GM23338 (cell line): ENCODE measurements at places on chromosomes 5 and 9.

DNA sequence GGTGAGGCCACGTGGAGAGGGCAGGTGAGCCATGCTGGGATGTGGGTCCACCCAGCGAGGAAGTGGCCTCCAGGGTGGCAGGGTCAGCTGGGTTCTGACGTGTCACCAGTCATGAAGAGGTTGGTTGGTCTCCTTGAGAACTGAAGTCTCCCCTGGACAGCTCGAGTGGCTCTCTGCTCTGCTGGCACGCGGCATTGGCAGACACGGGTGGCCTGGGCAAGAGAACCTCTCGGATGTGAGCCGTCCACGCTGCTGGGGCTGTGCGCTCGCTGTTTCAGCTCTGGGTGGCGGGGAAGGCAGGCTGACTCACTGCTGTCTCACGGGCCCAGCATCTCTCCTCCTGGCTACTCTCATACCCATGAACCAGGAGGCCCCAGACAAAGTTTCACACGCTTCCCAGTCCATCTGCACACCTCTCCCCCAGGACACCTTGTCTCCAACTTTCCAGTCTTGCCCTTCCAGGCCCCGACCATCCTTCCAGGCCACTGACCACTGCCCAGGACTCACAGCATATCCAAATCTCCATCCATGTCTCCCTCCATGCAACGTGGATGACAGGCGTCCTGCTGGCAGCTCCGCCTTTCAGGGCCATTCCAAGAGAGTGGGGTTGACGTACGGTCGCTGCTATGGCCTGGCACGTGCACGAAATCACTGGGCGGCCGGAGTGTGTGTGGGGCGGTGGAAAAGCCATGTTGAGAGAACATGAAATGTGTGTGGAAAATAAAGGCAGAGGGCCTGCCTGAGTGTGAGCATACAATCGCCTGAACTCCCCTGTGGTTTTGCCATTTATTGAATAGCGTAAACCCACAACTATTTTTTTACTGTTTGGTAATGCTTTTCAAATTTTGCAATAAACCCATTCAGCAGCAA lies 145.0 kb upstream of the COL5A1 start:
- H3K4me1 ChIP-seq = no peaks in the 10 kb centered on the region
- no peak overlapping the region for H3K4me3 ChIP-seq
- H3K27me3 ChIP-seq = no peaks in the 10 kb centered on the region

DNA sequence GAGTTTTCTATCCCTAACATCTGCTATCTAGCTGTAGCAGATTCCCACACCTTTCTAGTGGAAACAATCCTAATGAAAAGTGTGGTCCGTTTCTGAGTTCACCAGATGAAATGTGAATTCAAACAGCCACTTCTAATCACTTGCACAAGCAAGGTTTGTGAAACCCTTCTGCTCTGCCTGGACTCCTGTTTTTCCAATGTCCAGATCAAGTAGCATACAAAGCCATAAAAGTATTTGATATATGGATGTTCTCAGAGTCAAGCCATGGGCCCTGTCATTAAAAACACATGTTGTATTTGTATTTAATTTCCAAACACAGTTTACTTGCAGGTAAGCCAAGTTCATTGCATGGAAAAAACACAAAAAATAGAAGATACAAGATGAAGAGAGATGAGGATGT lies 570.4 kb downstream of the NR2F1-AS1 start:
- no peak for DNase-seq
- no peak overlapping the region for H3K4me3 ChIP-seq
- no peaks in the 10 kb centered on the region for H3K36me3 ChIP-seq
- H3K27me3 ChIP-seq = no peaks in the 10 kb centered on the region
- peaks cover 19% of the 10 kb centered on the region for H3K4me1 ChIP-seq

DNA sequence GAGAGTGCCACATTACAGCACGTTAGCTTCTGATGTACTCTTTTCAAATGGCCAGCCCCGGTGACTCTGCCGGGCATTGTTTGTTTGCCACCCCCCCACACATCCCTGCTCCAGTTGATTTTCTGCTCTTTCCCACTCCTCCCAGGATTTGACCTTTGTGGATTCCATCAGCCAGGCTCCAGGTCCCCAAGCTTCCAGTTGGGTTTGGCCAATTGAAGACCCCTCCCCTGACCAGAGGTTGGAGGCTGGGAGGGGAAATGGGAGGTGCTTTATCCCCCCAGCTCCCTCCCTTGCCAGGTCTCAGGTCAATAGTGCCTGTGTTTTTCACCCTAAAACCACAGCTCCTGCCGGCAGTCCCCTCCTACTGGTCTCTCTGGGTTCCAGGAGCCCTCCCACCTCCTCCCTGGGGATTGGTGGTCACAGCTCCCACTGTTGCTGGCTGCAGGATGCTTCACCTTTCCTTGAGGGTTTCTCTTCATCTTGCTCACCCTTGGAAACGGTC lies 34.9 kb downstream of the IRF1 start:
- H3K4me3 ChIP-seq = no peak overlapping the region
- H3K4me1 ChIP-seq = peaks cover 27% of the 10 kb centered on the region

- H3K4me1 ChIP-seq = no peaks in the 10 kb centered on the region
- no peaks in the 10 kb centered on the region for H3K27me3 ChIP-seq
- DNase-seq = no peak
- H3K4me3 ChIP-seq = no peak overlapping the region
- no peaks in the 10 kb centered on the region for H3K36me3 ChIP-seq
Observed at GRCh38 chr5:140574165-140574564, 9.5 kb downstream of the SLC35A4 start.

DNA sequence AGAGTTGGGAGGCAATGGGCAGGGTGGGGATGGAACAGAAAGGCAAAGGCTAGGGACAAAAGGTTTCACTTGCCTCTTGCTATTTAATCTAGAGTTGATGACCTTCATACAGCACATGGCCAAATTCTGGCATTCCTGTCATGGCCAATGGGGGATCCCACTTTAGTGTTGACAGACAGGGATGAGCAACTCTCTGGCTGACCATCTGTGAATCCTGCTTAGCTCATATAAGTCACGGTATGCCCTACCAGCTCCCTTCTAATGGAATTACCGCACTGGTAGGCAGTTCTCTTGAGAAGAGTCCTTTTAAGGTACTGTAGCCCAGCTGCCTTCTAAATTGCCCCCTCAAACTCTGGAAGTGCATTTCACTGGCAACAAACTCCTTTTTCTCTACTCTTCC lies 76.1 kb downstream of the MAMDC2 start:
- peaks cover 16% of the 10 kb centered on the region for H3K4me1 ChIP-seq
- DNase-seq = no peak
- no peak overlapping the region for H3K27ac ChIP-seq
- H3K36me3 ChIP-seq = no peaks in the 10 kb centered on the region; the same call in 1 of the 2 replicates

DNA sequence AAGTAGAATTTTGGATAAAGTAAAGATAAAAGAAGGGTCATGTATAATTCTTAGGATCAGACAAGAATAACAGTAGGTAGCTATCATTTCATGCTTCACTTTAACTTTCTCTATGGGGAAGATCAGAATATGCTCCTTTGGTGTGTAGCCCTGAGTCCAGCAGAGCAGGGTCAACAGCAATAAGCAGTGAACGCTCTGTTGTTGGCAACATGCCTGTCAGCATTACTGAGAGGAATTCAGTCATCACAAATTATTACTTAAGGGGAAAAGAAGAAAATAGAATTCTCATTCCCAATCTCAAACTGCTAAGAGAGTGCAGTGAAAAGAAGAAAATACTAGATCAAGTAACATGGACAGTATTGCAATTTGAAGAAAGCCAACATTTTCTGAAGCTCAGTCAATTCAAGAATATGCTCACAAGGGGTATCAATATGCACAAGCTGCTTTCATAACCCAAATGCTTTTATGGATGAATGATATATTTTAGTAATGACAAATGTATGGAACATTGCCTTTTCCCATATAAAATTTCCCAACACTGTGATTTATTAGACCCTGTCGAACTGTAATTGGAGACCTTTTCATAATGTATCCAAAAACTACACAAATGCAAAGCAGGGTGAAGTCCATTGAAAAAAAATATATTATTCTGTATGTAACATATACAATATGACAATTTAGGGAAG lies 1359.4 kb downstream of the EFNA5 start:
- DNase-seq = no peak
- no peak overlapping the region for H3K4me3 ChIP-seq
- H3K27me3 ChIP-seq = no peaks in the 10 kb centered on the region
- H3K27ac ChIP-seq = no peak overlapping the region

DNA sequence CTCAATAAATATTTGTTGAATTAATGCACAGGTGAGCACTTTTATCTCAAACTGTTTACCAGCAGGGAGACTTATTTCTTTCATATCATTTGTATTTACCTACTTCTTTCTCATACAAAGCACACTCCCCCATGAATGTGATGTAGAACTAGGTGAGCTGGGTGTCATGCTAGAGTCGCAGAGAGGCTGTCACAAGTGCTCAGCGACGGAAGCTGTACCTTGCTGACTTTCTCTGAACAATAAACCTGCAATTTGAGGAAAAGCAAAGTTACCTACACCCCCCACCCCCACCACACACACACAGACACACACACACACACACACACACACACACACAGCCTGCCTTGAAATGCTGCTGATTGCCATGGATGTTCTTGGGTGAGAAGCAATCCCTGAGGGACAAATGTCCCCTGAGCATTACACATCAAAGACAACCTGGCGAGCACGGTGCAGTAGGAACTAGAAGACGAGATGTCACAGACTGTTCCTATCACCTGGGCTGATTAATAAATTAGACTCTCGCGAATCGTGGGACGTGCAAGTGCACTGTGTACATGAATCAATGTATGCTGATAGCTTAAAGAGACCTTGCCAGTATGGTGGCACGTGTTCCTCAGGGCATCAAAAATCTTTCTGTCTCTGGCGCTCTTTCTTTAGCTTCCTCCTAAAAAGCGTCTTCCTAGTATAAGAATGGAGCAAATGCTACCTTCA lies 66.1 kb downstream of the BRINP1 start:
- H3K4me3 ChIP-seq = no peak overlapping the region
- H3K27ac ChIP-seq = no peak overlapping the region
- no peaks in the 10 kb centered on the region for H3K36me3 ChIP-seq
- H3K27me3 ChIP-seq = no peaks in the 10 kb centered on the region
- no peak for DNase-seq

DNA sequence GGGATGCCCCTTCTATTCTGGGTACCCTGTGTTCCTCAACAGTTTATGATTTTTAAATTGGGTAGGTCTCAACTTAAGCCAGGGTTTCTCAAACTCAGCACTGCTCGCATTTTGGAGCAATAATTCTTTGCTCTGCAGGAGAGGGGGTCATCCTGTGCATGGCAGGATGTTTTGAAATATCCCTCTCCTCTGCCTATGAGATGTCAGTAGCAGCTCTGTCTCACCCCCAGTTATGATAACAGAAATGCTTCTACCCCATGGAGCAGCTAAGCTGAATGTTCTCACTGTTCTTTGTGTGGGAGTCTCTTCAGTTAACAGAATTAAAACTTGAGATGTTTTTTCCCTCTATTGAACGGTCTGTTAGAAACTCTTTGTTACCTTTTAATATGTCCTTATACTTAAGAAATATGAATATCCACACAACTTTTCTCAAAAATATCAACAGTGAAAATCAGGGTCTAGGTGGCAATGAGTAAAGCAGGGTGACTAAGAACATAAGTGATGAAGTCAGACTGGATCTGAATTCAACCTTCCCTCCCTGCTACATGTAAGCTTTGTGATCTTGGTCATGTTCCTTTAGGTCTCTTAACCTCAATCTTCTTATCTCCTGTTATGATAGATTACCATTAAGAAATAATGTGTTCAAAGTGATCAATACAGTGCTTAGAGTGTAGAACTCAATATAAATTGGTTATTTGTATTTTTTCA lies 89.0 kb downstream of the CAMK4 start:
- H3K27me3 ChIP-seq = no peaks in the 10 kb centered on the region
- H3K36me3 ChIP-seq = no peaks in the 10 kb centered on the region
- H3K4me3 ChIP-seq = no peak overlapping the region
- peaks cover 6% of the 10 kb centered on the region for H3K4me1 ChIP-seq

GRCh38 chr5:26610577-26610976 lies 427.8 kb downstream of the CDH9 start:
- H3K36me3 ChIP-seq = no peaks in the 10 kb centered on the region
- H3K27ac ChIP-seq = no peak overlapping the region
- DNase-seq = no peak
- H3K4me1 ChIP-seq = 0 out of 2 replicates have a peak, but pooled peaks cover 3% of the 10 kb centered on the region
- no peaks in the 10 kb centered on the region for H3K27me3 ChIP-seq
- no peak overlapping the region for H3K4me3 ChIP-seq
